ENCODE measurements at places on chromosomes 7 and 10. TPM values are rescaled to one million over a fixed set of nuclear protein-coding genes. Genes with fewer than 3 reads are reported as not detected.

Gene MOSPD3
- 16.0 TPM for total RNA-seq

Gene SRRM3
- total RNA-seq = 10.0 TPM

Gene VAX1
- 1.7 TPM for total RNA-seq

Gene GRM3
- total RNA-seq = not detected

Gene LOXL4
- 1.3 TPM for total RNA-seq

Gene HOXA1
- 2.5 TPM for total RNA-seq

Gene HGF
- total RNA-seq = 0.01 TPM

Gene PROSER2
- 39.4 TPM for total RNA-seq

Gene FAM25C
- not detected for total RNA-seq

Gene ZNF804B
- total RNA-seq = not detected

Gene WDR86
- total RNA-seq = 0.38 TPM

Gene DNAJC12
- total RNA-seq = 79.5 TPM

Gene CHN2
- not detected for total RNA-seq

Gene ZPBP
- total RNA-seq = not detected

Gene HABP2
- total RNA-seq = 0.07 TPM

Gene GPR146
- 1.9 TPM for total RNA-seq

Gene CYP3A7
- not detected for total RNA-seq

Gene EIF5AL1
- total RNA-seq = 3.2 TPM

Gene FOXP2
- not detected for total RNA-seq

Gene CYP2C19
- not detected for total RNA-seq

Gene ADAM12
- 5.4 TPM for total RNA-seq

Gene LSM5
- 105 TPM for total RNA-seq

Gene PAPSS2
- total RNA-seq = 20.7 TPM

Gene ERVW-1
- total RNA-seq = not detected

Gene PAPOLB
- total RNA-seq = not detected
